ENCODE measurements at places on chromosomes 4 and X. TPM values are rescaled to one million over a fixed set of nuclear protein-coding genes. Genes with fewer than 3 reads are reported as not detected.

Gene MAGEA10
- total RNA-seq = not detected

Gene FABP2
- not detected for total RNA-seq

Gene STPG2
- total RNA-seq = under 0.01 TPM

Gene IBSP
- not detected for total RNA-seq

Gene RP2
- 20.6 TPM for total RNA-seq

Gene ARHGEF38
- total RNA-seq = not detected

Gene EXOC1
- 64.2 TPM for total RNA-seq

Gene NDUFB11
- 72.7 TPM for total RNA-seq

Gene VCX3A
- total RNA-seq = not detected

Gene ZNF630
- total RNA-seq = 2.1 TPM

Gene ACSL4
- 678 TPM for total RNA-seq

Gene IL21
- not detected for total RNA-seq

Gene CACNA1F
- total RNA-seq = 0.26 TPM

Gene PLAC8
- total RNA-seq = 0.33 TPM

Gene SH3D19
- 31.4 TPM for total RNA-seq

Gene TBC1D8B
- 5.4 TPM for total RNA-seq
